ENCODE measurements at places on chromosomes 11 and 22.
A peak's percentile ranks its signal among the peaks of the same experiment; 100 is the strongest.

- no peak for DNase-seq
Measured at GRCh38 chr22:38125751-38126201, 15.3 kb upstream of the BAIAP2L2 start.

GRCh38 chr22:18024276-18024939 lies at the start of gene MICAL3:
Gene MICAL3 (minus strand): TSS chr22:18024561. CDS start chr22:17906812, 117,749 bp downstream.
- peak; percentile 32 for DNase-seq

GRCh38 chr22:32695451-32695891 lies 106.0 kb upstream of the TIMP3 start:
- no peak for DNase-seq

- peak; percentile 80 for DNase-seq
Measured at GRCh38 chr11:44574610-44575287, 9.3 kb downstream of the CD82 start.

DNA sequence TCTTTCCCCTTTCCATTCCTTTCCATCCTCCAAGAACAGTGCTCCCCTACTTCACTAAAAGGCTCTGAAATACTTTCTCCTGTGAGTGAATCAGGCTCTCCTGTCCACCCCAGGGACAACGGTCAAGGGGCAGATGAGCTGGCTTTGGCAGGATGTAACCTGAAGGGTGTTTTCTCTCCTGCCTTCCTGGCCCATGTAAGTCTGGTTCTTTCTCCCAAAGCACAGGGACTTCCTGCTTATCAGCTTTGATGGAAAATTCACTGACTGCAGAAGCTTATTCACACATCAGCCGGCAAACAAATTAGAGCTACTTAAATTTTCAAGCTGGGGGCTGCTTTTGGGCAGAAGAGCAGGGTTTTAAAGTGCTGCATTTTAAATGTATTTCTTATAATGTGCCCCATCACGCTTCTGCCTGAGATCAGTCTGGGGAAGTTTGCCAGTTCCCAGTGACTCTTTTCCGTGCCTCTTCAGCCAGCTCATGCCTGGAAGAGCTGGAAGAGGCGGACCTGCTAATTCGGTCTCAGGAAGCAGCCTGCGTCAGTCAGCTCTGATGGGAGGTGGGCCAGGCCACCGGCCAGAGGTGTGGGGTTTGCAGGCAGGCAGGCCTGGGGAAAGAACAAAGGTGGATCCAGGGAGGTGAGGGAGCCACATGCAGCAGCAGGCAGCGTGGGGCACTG lies 140.4 kb upstream of the TBCEL start:
- no peak for DNase-seq

GRCh38 chr11:79503028-79503427 lies 62.2 kb upstream of the TENM4 start:
- DNase-seq, result no peak

GRCh38 chr11:93655581-93656255 lies 5.8 kb upstream of the CEP295 start:
- no peak for DNase-seq

DNA sequence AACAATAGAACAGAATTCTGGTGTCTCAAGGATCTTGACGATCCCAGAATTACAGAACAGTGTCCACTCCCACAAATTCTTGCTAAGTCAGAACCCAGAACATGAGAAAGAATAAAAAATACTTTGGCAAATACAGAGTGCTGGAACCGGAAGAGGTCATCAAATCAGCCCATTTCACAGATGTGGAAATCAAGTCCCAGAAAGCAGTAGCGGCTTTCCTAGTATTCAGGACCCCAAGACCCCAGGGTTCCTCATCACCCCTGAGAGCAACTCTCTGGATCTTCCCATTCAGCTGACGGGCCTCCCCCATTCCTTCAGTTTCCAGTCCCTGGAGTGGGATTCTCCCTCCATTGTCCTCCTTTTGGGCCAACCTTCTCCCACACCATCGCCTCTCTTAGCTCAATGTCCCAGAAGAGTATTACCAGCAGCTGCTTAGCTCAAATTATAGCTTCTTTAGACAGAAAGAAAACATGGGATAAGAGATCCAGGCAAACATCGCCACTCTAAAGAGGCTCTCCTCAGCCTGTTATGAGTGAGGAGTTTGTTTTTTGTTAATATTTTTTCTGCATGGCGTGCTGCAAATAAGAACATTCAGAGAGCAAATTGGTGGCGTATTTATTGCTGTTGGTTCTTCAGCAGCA lies 268.3 kb downstream of the MN1 start:
- no peak for DNase-seq

DNA sequence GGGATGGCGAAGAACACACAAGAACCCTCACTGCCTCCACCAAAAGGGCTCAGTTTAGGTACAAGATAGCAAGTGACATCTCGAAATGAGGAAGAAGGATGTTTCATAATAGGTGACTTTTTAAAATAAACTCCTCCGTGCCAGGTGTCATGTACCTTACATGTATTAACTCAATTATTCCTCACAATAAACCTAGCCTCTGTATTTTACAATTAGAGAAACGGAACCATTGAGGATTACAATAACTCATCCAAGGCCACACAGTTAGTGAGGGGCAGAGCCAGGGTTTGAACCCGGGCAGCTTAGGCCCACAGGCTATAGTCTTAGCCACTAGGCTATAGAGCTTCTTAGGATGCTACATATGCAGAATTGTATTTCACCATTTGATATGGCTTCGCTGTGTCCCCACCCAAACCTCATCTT lies 965 bp upstream of the PAMR1 start:
- DNase-seq, result no peak

- peak; percentile 96 for DNase-seq
Measured at GRCh38 chr22:23857606-23858483, at the start of gene SLC2A11. Gene SLC2A11 (plus strand): TSS chr22:23857875. CDS start chr22:23858000, 125 bp downstream.

GRCh38 chr11:43688394-43688793 lies 7.9 kb downstream of the HSD17B12 start:
- no peak for DNase-seq

DNA sequence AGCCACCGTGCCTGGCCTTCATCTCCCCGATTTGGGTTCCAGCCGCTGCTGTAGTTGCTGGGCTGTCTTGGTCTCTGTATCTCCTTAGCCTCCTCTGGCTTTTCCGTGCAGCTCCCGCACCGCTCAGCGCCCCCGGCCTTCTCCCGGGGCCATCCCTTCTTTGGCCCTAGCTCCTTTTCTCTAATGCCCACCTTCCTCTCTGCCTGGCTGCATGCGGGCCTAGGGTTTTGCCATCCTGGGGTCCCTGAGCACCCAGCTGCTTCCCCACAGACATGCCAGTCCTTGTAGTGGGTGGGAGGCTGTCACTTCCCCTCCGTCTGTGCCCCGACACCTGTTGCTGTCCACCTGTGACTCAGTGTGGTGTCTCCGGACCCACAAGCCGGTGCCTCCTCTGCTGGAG lies 36.4 kb downstream of the KCNJ4 start:
- no peak for DNase-seq
